ENCODE measurements at places on chromosomes 12 and 14.
A peak's percentile ranks its signal among the peaks of the same experiment; 100 is the strongest.

- DNase-seq = no peak
Measured at GRCh38 chr12:106308611-106309010, 6.1 kb downstream of the TCP11L2 start.

- DNase-seq = no peak
Measured at GRCh38 chr12:92302041-92302829, 156.6 kb upstream of the BTG1 start.

- no peak for DNase-seq
Measured at GRCh38 chr14:74577247-74577947, 34.6 kb downstream of the LTBP2 start.

DNA sequence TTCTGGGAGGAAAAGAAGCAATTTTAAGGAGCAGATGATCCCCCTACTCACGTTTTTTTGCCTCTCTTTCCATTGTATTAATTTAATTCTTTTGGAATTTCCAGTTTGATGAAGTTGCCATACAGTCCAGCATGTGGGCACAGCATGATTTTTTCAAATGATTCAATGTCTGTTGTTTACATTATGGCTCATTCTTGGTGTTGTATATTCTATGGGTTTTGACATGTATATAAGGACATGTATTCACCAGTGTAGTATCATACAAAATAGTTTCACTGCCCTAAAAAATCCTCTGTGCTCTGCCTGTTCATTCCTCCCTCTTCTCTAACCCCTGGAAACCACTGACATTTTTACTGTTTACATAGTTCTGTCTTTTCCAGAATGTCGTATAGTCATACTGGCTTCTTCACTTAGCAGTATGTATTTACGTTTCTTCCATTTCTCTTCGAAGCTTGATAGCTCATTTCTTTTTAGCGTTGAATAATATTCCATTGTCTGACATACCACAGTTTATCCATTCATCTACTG is 13.3 kb upstream of the KLHDC2 start:
- no peak for DNase-seq

GRCh38 chr12:47864646-47865235 is 40.1 kb downstream of the VDR start:
- no peak for DNase-seq

GRCh38 chr12:68340404-68341270 is 8.5 kb upstream of the MDM1 start:
- DNase-seq = no peak

GRCh38 chr12:19398376-19399363 is 40.6 kb upstream of the AEBP2 start:
- no peak for DNase-seq

GRCh38 chr14:96710060-96710666 is 87.0 kb upstream of the VRK1 start:
- DNase-seq = no peak

- no peak for DNase-seq
Measured at GRCh38 chr12:127358888-127359287, 908.1 kb upstream of the TMEM132C start.

GRCh38 chr14:68794851-68795596 is 2.2 kb upstream of the ZFP36L1 start:
- DNase-seq = peak; percentile 85

DNA sequence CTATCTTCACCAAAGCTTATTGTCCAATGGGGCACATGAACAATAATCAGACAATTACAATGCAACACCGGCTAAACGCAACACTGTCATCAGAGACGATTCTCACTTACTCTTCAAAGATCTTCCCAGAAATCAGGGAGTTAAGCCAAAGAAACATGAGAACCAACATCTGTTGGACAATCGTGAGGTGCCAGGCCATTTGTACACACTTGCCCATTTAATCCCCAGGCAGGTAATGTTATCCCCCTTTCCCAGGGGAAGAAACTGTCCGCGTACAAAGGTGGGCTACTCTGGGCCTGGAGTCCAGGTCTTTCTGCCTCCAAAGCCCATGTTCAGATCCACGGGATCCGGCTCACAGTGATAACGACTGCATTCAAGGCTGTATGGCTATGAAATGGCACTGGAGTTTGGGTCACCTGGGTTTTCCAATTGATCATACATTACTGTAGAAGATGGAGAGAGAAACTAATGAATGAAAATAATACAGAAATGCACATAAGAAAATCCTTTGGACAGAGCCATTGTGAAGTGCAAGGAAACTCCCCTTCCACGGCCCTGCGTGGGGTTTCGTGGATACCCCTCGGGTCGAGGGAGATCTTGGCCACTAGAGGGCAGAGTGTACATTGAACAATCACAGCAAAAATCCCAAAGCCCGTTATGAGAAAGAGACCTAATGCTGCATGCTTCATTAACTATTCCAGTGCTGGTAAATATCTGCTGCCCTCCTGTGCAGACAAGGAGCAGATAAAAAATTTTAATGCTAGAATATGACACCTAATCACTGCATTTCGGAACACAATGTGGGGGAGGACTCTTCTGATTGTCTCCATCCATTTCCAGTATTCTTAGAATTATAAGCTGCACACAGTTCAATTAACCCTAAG is 111.4 kb downstream of the EGLN3 start:
- DNase-seq = peak; percentile 63

- DNase-seq = peak; percentile 47
Measured at GRCh38 chr14:22314183-22314820, 274.7 kb downstream of the DAD1 start.

DNA sequence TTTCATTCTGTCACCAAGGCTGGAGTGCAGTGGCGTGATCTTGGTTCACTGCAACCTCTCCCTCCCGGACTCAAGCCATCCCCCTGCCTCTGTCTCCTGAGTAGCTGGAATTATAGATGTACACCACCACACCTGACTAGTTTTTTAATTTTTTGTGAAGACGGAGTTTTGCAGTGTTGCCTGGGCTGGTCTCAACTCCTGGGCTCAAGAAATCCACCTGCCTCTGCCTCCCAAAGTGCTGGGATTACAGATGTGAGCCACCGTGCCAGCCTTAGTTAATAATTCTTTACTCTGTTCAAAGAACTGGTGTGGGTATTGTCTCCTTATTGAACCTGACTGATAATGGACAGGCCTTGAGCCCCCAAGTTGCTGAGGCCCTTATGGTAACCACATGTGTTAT is 10.4 kb upstream of the KRT7 start:
- DNase-seq = no peak

GRCh38 chr12:105222726-105223351 is 13.1 kb downstream of the APPL2 start:
- no peak for DNase-seq

GRCh38 chr12:55933169-55933798 is 2.3 kb downstream of the DGKA start:
- DNase-seq = no peak

DNA sequence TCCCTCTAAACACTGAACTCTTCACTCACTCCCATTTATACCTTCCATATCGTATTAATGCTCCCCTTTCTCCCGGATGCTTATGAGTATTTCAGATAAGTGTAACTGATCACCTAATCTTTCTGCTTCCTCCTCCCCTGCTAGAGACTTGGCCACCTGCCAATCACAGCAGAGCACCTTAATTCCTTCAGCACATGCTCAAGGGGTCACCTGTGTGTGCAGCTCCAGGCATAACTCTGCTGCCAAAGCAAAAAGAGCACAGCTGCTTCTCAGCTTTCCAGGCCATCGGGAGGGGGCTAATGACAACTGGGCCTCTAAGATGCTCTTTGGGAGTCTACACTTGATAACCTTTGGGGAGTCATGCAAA is 106.9 kb upstream of the DYRK2 start:
- no peak for DNase-seq

DNA sequence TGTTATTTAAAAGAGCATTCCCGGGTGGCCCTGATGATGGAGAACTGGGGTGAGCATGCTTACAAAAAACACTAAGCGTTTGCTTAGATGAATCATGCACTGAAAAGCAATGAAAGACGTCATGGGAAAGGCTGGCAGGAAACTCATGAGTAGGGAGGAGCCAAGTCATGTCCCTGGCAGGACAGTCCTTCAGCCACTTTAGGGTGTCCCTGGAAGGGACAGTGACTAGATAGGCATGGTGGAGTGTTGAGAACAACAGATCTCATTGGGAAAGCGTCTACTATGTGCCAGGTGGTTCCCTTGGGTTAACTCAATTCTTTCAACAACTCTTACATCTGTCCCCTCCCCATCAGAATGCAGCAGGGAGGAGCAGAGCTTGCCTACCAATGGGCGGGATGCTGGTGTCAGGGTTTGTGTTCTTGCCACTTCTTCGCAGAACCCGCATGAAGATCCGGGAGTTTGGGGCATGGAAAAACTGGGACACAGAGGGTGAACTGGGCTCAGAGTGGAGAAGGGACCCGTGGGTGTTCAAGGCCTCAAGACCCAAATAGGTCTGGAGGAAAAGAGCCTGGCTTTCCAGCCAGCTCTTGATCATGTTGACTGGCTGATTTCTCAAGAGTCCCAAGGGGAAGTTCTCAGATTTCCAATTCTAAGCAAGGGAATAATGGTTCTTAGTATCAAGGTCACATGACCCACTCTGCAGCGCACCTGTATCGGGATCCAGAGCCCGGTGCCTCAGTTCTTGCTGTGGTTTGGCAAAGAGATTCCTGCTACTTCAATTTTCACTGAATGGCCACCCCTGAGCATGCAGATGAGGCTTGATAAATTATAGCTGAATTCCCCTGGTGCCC is 653.9 kb upstream of the TBX3 start:
- DNase-seq = no peak

- DNase-seq = no peak
Measured at GRCh38 chr12:112466011-112466422, 47.3 kb downstream of the PTPN11 start.

DNA sequence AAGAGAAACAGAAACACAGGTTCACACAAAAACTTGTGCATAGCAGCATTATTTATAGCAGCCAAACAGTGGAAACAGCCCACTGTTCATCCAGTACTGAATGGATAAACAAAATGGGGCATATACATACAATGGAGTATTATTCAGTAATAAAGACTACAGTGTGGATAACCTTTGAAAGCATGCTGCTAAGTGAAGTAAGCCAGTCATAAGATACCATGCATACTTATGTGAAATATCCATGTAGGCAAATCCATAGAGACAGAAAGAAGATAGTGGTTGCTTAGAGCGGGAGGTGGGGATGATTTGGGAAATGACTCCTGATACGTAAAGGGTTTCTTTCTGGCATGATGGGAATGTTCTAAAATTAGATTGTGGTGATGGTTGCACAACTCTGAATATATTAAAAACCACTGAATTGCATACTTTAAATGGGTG is 99.4 kb downstream of the CRADD start:
- DNase-seq = no peak

Data from H7 (cell line).